ENCODE measurements at places on chromosomes 7 and 10.

- DNase-seq, result no peak
Observed at GRCh38 chr7:45216181-45216580, 58.6 kb downstream of the RAMP3 start.

GRCh38 chr7:155461631-155462030, 3.7 kb downstream of the EN2 start:
- DNase-seq, result no peak

DNA sequence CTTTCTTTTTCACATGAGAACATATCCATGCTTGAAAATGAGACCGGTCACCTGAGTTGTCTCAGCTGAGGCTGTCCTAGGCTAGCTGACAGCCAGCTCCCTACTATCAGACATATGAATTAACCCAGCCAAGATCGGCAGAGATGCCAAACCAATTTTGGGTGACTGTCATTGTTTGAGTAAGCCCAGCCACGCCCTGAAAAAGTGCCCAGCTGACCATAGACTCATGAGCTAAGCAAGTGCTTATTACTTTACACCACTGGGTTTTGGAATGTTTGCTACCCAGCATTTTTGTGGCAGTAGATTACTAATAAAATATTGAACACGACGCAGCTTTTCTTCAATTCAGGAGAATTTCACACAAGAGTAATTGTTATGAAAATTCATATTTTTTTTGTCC, 265.2 kb upstream of the LYZL1 start:
- no peak for DNase-seq

GRCh38 chr10:95295031-95295755, 4.4 kb upstream of the PDLIM1 start:
- DNase-seq, result peak; percentile 79

DNA sequence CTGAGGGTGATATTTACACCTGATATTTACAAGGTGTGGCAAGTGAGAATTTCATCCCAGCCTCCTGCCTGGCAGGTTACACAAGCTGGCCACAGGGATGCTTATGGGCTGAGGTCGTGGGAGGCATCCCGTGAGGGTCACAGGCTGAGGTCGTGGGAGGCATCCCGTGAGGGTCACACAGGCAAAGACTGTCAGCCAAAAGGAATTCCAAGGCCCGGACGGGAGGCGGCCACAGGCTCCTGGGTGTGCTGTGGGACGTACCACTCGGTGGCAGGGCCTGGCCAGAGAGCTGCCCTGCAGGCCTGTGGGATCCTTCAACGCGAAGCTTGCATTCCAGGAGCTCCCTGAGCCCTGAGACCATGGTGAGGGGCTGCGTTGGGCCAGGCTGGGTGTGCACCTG, 460.6 kb downstream of the DNAJB6 start:
- DNase-seq, result no peak

- DNase-seq, result no peak
Observed at GRCh38 chr10:17175551-17175950, 25.9 kb downstream of the TRDMT1 start.

DNA sequence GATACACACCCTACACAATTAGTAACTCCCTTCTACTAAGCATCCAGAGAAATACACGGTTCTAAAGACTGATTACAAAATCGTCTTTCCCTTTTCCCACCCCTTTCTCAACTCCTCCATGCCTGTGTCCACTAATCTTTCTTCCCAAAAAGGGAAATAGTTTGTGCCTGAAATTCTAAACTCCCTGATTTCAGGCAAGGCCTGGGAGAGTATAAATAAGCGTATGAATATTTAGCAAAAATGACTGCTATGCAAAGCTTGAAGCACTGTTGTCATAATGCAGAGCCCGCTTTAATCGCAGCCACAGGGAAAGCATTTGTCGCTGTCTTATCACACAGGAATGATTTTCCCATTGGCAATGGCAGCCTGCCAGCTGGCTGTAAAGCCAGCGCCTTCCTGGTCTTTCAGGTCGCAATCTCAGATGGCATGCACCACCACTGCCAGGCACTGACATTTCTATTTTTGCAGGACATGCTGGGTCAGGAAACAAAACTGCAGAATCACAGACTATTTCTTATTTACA, 142.9 kb upstream of the PCGF5 start:
- DNase-seq, result no peak

DNA sequence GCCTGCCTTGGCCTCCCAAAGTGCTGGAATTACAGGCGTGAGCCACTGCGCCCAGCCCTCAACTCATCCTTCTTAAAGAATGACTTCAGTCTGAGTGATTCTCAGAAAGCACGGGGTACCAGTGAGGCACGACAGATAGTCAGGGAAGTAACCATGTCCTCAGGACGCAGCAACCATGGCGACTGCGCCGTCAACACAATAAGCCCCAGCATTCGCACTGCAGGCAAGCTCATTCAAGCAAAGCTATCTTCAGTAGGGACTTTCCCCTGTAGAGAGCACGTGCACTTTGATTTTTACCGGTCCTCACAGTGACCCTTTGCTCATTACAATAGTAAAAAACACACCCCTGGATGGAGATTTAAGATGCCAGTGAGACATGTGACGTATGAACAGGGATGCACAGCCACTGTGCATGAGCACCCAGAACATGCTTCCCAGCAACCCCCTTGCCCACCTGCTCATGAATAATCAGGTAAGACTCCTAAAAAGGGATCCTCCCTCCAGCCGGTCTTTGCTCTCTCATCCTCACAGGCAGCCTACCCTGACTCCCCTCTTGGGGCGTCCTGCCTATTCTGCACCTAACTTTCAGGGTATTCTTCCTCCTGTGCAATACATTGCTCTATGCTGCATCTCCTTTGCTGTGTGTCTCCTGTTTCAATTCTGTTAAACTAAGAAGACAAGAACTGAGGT, 9.1 kb downstream of the WDR86 start:
- DNase-seq, result no peak

GRCh38 chr7:39085590-39086049, 107.9 kb downstream of the POU6F2 start:
- no peak for DNase-seq

DNA sequence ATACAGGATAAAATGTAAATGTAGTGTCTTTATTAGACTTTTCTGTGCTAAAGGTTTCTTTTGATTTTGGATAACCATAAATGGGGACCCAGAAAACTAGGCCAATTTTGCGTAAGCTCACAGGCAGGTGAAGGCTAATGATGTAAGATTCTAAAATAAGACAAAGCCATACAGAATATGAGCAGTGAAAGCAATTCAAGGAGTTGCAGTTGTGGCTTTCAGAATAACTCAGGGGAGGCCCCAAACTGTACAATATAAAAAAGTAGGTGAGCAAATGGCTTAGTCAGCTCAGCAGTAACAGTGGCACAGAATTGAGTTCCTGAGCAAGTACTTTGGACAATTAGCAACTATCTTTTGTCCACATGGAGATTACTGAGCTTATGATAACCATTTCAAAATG, 81.7 kb upstream of the NRP1 start:
- no peak for DNase-seq

DNA sequence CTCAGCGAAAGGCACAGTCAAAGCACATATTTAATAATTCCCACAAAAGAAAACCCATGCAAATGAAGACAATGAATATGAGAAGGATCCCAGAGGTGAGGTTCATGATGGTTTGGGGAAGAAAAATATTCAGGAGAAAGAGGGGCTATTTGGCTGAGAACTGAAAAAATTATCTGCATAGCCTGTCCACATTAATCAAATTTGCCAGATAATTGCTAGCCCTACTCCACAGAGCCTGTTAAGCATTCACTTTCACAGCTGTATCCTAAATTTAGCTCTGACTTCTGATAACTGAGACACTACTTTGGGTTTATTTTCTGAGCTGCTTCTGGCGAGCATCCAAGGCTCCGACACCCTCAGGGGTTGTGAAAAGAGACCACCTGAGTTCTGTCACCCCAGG, 176.2 kb downstream of the HERPUD2 start:
- DNase-seq, result no peak

GRCh38 chr7:29588900-29589696, 25.5 kb downstream of the PRR15 start:
- peak; percentile 50 for DNase-seq

DNA sequence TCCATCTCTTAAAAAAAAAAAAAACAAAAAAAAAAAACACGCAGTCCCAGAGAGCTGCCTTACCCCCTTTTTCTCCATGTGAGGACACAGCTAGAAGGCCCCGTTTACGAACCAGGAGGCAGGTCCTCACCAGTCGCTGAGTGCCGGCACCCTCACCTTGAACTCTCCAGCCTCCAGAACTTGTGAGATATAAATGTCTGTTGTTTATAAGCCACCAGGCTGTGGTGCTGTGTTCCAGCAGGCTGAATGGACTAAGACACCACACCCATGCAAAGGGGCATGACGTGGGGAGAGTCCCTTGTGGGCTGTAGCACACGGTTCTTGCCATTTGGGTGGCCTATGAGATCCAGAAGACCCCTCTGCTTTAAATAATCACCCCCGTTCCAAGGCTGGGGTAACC, 17.2 kb downstream of the ECHDC3 start:
- DNase-seq, result no peak

DNA sequence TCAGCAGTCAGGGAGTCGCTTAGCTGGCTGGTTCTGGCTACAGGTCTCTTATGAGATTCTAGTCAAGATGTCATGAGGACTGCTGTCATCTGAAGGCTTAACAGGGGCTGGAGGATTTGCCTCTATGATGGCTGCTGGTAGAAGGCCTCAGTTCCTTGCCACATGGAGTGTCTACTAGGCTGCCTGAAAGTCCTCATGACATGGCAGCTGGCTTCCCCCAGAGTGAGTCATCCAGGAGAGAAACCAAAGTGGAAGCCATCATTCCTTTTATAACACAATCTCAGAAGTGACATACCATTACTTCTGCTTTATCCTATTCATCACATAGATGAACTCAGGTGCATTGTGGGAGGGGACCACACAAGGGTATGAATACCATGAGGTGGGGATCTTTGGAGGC, 75.1 kb downstream of the EXOC6 start:
- DNase-seq, result no peak

DNA sequence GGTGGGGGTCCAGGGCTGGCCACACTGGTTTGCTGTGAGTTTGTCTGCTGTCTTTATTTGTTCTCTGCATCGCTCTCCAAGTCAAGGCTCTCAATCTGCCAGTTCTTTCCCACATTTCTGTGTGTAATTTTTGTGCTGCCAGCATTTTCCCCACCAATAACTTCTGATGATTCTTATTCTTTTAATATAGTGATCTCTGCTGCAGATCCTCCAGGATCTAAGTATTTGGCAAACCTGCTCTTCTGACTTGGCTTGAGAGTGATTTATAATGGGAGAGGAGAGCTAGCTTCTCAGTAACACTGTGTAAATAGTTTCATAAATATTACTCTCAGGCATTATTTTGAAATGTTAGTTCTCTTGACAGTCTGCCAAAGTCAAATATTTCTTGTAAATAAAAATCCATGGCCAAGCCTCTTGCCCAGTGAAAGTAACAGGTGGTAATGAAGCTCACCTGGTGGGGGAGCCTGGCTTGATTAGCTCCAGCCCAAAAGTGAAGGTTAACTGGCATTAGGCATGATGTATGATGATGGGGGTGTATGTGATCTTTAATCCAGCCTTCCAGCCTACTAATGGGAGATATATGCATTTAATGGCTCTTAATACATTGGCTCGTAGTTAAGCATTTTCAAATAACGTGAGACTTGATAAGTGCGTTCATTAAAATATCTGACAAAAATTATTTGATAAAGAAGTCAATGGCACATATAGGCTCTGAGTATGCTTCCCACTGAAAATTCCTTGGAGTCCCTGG, 1055.9 kb downstream of the KCNMA1 start:
- DNase-seq, result no peak

- DNase-seq, result no peak
Observed at GRCh38 chr10:78696791-78697395, 371.9 kb upstream of the ZMIZ1 start.

GRCh38 chr7:132571970-132572369, 4.3 kb downstream of the PLXNA4 start:
- no peak for DNase-seq

DNA sequence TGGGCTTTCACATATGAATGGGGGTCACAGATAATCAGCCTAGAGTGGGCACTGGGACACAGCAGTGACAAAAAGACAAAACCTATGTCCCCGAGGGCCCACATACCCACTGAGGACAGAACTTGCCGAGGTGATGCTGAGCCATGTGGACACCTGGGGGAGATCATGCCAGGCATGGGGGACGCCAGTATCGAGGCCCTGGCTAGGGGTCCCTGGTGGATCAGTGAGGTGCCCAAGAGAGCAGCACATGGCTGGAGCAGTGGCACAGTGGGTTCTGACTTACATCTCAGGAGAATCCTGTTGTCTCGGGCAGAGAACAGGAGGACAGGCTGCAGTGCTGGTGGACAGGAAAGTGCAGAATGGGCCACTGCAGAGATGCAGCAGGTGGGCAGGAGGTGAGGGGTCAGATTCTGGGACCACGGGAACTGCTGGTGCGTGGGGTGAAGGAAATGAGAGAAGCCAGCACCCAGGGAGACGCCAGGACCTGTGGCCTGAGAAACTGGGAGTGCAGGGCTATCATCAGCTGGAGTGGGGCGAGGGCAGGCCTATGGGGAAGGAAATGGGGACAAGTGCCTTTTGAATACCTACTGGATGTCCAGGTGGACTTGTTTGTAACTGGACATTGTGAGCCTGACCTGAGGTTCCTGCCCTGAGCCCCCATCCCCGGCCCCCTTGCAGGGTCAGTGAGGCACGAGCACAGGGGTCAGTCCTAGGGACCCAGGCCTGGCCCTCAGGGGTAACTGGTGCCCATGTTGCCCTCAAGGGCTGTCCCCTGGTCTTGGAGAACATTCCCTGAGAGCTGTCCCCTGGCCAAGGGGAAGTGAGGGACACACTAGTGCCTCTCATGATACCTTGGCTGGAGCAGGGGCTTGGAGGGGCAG, 91.2 kb upstream of the RET start:
- no peak for DNase-seq

GRCh38 chr10:131682271-131682962, 218.4 kb upstream of the PPP2R2D start:
- no peak for DNase-seq

GRCh38 chr10:110858297-110858934, 13.3 kb upstream of the PDCD4 start:
- no peak for DNase-seq

Data from activated CD4-positive, alpha-beta T cell treated with anti-CD3 and anti-CD28 coated beads, Interleukin-2, amount 10 ng/mL, durations not matched to agents 7 days and 5 days (primary cell).